NCI-H187 (cell line): ENCODE measurements at places on chromosomes 16 and 17.

GRCh38 chr17:6195123-6195522 is 124.9 kb downstream of the WSCD1 start:
- DNase-seq = no peak

- no peak for DNase-seq
Measured at GRCh38 chr17:74623693-74624093, at the start of gene CD300E. Gene CD300E, minus strand, starts transcription at chr17:74623738. Its CDS starts 117 bp downstream, at chr17:74623621.

DNA sequence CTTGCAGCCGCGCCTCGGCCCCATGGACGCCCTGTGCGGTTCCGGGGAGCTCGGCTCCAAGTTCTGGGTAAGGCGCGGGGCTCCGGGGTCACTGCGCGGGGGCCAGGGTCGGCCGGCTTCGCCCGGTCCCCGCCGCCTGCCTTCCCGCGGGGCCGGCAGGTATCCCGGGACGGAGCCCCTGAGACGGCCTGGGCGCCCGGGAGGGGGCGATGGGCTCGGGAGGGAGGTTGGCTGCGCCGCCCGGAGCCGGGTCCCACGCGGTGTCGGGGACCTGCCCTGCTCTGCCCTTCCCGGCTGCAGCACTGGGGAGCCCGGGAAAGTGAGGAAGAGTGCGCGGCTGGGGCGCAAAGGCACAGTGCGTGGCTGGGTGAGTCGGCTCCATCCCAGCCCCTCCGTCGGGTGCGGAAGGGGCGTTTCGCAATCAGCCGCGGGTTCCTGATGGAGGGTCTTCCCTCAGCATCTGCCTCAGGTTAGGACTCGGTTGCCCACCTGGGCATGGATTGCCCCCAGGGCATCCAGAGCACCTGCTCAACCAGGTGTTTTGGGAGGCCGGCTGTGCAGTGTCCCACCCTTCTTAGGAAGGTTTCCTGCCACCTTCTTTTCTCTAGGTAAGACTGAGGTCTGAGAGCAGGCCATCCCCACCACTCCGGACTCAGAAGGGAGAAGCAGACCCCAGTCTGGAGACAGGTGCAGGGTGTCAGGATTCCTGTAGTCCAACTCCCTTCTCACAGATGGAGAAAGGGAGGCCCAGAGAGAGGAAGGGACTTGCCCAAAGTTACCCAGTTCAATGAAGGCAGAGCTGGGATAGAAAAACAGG is 442 bp downstream of the ABCC3 start:
- DNase-seq = no peak

GRCh38 chr16:4529085-4530060 is 9.2 kb downstream of the CDIP1 start:
- peak; percentile 13 for DNase-seq

- DNase-seq = no peak
Measured at GRCh38 chr17:40025991-40026815, 11.0 kb downstream of the CSF3 start.

DNA sequence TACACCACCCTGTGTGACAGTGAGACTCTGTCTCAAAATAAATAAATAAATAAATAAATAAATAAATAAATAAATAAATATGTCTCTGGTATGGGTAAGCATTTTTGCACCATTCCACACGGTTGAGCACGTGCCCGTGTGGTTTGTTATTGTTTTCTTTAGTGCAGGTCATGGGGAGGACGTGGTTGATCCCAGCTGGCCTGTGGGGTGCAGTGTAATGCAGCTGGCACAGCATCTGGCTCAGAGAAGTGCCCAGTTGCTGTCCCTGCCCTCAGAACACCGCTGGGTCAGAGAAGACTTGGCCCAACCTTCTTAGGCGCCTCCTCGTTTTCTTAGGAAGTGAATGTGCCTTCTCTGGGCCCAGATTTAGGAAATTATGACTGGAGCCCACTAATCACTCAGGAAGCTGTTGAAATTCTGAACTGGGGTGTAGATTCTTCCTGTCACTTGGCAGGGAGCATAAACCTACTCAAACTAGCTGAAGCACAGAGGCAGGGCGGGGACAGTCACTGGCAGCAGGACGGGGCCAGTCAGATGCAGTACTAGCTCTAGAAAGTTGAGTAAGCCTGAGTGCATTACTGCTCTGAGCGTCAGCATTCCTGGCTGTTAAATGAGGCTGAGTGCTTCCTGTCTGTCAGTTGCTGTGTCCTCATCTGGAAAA is 85.9 kb downstream of the SNX29 start:
- no peak for DNase-seq

DNA sequence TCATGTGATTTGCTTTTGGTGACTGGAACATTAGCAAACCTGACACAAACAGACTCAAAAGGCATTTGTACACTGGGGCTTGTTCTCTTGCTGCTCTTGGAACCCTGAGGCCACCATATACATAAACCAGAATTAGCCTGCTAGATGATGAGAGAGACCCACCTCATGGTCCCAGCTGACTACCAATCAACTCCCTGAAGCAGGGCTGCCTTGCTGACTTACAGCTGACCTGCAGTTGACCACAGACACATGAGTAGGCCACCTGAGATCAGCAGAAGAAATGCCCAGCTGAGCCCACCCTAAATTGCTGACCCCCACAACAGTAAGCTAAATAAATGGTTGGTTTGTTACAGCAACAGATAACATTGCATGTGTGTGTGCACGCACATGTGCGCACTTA is 28.7 kb downstream of the BRIP1 start:
- DNase-seq = no peak

DNA sequence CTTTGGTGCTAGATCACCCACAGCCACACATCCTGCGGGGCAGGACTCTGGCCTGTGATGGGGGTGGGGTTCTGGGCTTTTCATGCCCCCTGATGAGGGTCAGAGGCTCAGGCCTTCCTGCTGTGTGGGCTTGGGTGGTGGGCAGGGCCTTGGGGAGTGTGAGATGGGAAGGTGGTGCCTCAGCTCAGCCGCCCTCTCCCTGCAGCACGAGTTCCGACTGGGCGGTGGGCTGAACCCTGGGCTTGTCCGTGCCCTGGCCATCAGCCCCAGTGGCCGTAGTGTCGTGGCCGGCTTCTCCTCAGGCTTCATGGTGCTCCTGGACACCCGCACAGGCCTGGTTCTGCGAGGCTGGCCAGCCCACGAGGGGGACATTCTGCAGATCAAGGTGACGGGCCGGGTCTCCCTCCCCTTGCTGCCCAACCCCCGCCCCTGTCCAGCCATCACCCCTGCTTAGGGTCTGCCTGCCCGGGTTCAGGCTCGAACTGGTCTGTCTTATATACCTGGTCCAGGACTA is 6.8 kb upstream of the SERPINF2 start:
- DNase-seq = no peak

GRCh38 chr17:27985306-27985705 is 57.2 kb upstream of the NLK start:
- no peak for DNase-seq

DNA sequence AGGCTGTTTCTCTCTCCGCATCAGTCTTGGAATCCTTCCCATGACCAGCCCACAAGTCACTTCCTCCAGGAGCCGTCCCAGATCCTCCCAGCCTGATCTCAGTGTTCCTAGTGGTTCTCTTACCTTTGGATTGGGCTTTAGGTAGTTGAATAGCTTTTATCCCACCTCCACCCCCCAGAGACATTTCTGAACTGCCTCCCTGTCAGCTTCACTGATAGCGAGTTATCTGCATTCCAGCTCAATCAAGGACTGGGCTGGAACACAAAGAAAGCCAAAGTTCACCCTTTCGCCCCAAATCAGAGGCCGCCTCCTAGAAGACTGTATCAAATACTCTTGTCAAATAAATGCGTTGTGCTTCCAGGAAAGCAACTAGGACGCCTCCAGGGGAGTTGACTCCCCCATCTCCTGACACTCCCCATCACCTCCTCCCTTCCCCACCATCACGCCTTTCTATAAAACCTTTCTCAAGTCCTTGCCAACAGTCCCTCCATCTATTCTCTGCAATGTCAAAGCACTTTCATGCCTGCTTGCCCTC is 72.7 kb downstream of the TMEM132E start:
- no peak for DNase-seq

- no peak for DNase-seq
Measured at GRCh38 chr17:48612456-48612853, 1.6 kb upstream of the HOXB7 start.

- DNase-seq = no peak
Measured at GRCh38 chr16:27189335-27189972, 13.9 kb upstream of the KDM8 start.

GRCh38 chr16:74107795-74108610 is 188.6 kb upstream of the PSMD7 start:
- peak; percentile 9 for DNase-seq
